ENCODE measurements at places on chromosomes 11 and 22.

GRCh38 chr11:8754241-8754640, 71.6 kb downstream of the RPL27A start:
- DNase-seq = no peak

GRCh38 chr11:112128483-112129121, 35.3 kb downstream of the IL18 start:
- peak; percentile 72 for DNase-seq

DNA sequence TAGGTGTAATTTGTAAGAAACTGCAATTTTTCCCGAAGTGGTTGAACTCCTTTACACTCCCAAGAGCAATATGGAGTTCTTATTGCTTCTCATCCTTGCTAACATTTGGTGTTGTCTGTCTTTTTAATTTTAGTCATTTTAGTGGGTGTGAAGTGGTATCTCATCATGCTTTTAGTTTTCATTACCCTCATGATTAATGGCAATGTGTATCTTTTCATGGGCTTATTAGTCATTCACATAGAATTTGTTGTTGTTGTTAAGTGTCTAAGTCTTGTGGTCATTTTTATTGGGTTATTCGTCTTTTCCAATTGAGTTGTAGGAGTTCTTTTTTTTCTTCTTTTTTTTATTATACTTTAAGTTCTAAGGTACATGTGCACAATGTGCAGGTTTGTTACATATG, 238.3 kb upstream of the SESN3 start:
- no peak for DNase-seq

- no peak for DNase-seq
Observed at GRCh38 chr11:99148352-99148751, 127.6 kb downstream of the CNTN5 start.

DNA sequence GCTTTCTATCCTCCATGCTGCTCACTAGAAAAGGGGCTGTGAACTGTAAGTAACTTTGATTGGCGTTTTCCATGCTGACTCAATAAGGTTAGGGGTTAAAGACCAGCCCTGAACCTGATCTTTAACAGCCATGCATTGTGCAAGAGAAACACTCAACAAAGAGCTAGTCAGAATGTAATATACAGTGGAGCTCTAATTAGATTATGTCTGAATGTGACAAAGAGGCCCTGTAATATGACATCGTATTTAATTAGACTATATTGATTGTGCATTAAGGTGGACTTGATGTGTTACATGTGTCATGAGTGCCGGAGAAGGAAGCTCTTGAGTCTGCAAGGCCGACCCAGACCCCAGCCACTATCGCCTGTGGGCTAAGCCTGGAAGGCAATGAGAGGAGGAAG, 70.5 kb downstream of the PKNOX2 start:
- DNase-seq = no peak

DNA sequence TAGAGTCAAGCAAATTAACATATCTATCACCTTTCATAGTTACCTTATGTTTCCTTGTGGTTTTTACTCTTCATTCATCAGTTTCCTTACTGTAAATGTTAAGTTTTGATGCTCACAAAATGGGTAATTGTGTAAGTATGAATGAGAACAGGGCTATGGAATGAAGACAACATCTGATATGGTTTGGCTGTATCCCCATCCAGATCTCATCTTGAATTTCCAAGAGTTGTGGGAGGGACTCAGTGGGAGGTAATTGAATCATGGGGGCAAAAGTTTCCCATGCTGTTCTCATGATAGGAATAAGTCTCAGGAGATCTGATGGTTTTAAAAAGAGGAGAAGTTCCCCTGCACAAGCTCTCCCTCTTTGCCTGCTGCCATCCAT, 107.6 kb downstream of the CCDC34 start:
- DNase-seq = no peak
